ENCODE measurements at places on chromosomes 1 and 21. TPM values are rescaled to one million over a fixed set of nuclear protein-coding genes. Genes with fewer than 3 reads are reported as not detected.
A peak's percentile ranks its signal among the peaks of the same experiment; 100 is the strongest.

DNA sequence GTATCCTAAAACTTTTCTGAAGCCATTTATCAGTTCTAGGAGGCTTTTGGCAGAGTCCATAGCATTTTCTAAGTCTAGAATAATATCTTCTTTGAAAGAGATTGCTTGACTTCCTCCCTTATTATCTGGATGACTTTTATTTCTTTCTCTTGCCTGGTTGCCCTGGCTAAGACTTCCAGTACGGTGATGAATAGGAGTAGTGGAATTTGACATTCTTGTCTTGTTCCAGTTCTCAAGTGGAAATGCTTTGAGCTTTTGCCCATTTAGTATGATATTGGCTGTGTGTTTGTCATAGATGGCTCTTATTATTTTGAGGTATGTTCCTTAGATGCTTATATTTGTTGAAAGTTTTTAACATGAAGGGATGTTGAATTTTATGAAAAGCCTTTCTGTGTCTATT is 1647.9 kb downstream of the PLA2G4A start:
- DNase-seq, result no peak

GRCh38 chr1:96372881-96373280 is 348.7 kb upstream of the PTBP2 start:
- DNase-seq, result no peak

Gene GON4L
- total RNA-seq, result 26.0 TPM

Gene MEGF6
- 12.5 TPM for total RNA-seq

DNA sequence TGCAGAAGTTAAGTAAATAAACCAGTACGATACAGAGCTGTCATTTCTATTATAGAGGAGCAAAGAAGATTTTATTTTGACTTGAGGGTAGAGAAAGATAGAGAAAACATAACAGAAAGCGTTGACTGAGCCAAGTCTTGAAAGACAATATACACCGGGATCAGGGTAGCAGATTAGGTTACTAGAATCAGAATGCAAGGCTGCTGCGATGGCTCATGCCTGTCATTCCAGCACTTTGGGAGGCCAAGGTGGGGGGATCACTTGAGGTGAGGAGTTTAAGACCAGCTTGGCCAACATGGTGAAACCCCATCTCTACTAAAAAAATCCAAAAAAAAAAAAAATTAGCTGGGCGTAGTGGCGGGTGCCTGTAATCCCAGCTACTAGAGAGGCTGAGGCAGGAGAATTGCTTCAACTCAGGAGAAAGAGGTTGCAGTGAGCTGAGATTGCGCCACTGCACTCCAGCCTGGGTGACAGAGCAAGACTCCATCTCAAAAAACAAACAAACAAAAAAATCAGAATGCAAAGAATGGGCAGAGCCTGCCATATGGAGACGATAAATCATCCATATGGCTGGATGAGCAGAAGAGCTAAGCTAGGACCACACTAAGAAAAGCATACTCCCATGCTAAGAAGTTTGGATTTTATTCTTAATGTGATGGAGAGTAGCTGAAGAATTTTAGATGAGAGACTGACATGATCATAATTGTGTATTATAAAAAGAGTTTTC is 9.9 kb upstream of the ABCD3 start:
- DNase-seq, result no peak

Gene VWA5B1
- not detected for total RNA-seq

DNA sequence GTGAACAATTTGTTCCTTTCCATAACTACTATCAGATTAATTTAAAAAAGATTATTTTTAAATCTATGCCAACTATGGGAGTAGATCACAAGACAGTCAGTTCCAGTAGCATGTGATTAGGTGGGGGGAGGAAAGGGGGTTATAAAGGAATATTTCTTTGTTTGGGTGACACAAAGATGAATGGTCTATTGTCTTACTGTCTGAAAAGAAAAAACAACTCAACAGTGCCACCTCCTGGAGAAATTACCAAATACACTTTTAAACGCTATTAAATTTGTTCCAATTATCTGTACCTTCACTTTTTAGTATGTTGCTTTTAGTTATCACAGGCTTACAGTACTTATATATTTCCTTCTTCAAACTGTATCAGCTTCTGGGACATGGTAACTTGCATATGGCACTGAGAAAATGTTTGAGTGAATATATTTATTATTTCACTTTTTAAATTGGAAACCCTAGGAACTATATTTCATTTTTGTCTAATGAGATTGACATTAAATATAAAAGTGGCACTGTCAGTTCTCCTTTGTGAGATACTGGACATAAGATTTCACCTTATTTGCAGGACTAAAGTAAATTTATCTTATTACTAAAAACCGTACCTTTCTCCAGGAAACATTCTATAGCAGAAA is 1.7 kb upstream of the SORT1 start:
- DNase-seq, result peak; percentile 33

Gene TBX19
- not detected for total RNA-seq

DNA sequence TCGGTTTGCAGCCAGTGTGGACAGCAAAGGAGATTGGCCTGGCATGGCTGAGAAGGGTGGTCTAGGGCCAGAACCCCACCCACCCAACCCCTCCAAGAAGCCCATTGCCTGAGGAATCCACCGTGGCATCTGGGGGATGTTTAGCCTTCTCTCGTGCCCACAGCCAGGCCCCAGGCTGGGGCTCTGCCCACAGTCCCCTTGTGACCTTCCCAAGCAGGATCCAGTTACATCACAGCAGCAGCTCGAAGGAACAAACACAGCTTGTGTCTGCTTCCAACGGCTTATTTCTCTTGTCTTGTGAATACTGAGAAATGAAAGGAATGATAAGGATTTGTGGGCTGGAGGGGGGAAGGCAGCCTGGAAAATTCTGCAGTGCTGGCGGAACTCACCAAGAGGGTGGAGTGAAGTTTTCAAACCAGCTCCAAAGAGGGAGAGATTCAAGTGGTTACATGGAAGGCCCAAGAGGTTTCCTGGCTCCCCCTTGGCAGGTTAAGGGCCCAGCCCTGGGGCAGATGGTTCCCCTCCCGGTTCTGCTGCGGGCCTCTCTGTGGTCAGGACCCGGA is 61.6 kb downstream of the DHRS3 start:
- peak; percentile 37 for DNase-seq

DNA sequence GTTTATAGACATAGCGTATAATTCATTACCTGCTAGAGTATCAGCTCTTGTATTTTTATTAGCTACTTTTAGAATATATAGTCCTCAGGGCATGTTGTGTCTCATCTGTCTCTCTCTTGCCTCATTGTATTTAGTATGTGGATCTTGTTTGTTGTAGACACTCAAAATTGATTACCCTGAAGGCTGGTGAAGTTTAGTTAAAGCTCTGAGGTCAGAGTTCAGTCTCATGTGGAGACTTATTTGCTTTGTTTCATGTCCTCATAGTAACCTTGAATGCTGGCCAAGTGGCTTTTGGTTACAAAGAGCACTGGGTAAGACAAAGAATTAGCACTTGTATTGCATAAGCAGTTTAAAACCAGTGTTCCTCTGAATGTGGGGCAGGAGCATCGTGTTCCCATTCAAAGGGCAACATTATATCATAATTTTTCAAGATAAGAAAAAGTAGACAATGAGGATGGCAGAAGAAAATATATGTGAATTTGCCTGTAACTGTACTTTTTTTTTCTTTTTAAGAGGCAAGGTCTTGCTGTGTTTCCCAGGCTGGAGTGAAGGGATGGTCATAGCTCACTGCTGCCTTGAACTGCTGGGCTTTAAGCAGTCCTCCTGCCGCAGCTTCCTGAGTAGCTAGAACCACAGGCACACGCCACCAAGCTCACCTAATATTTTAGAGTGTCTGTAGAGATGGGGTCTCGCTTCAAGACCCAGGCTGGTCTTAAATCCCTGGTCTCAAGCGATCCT is 17.4 kb downstream of the CNST start:
- DNase-seq, result peak; percentile 84

DNA sequence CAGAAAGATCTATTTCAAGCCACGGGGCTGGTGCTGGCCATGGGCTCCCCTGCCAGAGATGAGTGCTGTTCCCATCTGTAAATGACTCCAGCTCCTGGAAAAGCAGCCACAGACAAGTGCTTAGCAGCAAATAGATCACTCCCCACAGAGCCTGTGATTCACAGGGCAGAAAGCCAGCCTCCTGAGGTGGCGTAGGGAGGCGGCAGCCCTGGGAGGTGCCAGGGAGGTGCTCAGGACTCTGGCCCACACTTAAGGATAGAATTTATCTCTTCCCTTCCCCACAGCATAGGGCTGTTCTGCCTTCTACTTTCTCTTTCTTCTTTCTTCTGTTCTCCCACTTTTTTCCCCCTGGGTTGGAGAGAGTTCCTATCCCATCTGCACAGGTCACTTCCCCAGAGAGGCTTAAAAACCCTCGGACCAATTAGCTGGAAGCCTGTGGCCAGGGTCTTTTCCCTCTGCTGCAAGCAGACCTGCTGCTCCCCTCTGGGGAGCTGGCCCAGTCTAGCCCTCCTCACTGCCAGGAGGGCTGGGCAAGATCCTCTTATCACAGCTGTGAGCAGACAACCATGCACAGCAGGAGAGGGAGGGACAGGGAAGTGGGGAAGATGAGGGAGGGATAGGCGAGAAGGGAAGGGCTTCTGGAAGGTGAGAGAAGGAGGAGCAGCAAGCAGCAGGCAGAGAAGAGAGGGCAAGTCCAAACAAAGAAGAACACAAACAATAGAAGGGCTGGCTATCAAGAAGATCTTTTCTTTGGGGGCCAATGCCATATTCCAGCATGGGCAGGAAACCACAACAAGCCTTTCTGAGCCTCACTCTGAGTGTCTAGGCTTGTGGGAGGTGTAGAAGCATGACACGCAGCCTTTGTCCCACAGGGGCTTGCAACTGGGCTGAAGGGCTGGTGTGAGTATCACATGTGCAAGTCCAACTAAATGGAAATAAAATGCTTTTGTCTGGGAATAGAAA is 41.0 kb downstream of the KCND3 start:
- DNase-seq, result peak; percentile 37

Gene LIX1L
- total RNA-seq, result 49.8 TPM

Measured in adrenal gland (tissue), 19 donors.